Spinal cord (tissue), 10 donors: ENCODE measurements at places on chromosomes 6 and 20.
A peak's percentile ranks its signal among the peaks of the same experiment; 100 is the strongest.

DNA sequence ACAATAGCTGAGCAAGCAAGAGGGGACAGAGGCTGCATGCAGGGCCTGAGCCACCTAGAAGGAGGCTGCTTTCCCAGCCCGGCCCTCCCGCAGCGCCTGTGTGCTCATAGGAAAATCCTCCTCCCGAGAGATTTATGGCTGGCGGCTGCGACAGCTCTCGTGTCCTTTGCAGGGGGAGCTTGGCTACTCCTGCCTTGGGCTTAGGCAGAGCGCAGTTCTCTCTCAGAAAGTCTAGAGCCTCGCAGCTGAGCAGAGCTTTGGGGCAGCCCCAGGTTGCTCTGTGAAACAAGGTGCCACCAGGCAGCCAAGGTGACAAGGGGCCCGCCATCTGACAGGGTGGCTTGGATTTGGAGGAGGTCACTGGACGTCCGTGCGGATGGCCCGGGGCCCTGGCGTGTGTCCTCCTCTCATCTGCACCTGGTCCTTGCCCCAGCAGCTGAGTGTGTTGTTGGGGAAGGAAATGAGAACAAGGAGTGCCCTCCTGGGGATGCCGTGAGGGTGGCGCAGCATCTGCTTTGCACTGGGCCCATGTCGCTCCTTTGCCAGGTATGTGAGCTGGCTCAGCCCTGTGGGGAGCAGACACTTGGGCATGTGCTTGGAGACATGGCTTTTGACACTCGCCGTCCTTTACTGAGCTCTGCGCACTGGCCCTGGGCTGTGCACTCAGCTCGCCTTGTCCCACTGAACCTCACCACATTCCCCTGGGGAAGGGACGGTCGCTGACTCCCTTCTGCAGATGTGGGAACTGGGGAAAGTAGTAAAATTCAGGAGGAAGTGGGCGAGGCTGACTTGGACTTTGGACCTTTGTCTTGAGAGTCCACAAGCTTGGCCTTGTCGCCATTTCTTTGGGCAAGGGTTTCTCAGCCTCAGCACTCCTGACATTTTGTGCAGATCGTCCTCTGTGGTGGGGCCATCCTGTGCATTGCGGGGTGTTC lies 41.9 kb downstream of the EDN3 start:
- no peak for DNase-seq

- no peak for DNase-seq
These were observed 52.6 kb upstream of the SMIM29 start for GRCh38 chr6:34301408-34301807.

DNA sequence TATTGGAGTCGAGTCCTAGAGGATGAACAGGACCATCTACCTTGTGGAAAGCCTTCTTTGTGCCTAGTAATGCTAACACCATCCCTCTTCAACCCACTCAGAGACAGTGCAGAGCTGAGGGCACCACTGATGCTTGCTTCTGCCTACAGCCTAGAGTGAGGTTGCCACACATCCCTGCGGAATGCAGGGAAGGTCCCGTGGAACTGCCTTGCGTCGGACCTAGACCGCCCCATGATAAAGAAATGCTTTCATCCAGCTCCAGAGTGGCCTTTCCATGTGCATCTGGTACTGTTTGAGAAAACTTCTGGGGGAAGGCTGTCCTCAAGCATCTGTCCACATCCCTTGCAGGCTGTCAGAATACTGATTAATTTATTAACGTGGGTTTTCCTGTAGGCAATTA lies 168.4 kb downstream of the PHACTR1 start:
- DNase-seq, result no peak

DNA sequence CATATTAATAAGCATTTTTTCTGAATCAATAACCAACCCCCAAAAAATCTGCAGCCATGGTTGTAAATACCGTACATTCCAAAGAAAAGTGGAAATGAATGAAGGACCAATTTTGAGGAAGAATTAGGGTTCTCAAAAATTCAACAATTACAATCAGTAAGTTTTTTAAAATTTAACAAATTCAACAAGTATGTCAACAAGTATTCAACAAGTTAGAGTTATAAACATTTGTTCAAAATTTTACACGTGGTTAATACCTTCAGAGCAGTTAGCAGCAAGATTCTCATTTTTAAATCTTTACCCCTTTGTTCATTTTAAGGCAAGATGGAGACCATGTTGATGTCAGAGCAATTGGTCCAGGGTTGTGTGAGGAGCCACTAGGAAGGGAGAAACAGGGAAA lies 27.6 kb upstream of the ANKEF1 start:
- no peak for DNase-seq

DNA sequence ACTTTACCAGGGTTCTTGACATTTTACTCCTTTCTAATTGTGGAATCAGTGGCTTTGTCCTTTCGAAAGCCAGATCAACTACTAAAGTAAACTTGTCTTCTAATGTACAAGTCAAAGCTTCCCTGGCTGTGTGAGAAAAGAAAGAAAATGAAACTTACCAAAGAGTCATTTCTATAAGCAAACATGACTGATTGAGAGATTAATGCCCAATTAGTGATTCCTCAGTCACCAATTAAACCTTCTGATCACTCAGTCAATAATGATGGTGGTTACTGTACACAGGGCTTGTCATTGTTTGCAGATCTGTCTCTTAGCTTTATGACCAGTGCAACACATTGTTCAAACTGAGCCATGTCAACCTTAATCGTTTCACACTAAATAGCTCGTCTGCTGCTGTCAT lies 1168.4 kb upstream of the CITED2 start:
- DNase-seq, result no peak

GRCh38 chr6:135250234-135250633 lies 69.1 kb downstream of the MYB start:
- DNase-seq, result no peak

- DNase-seq, result no peak
These were observed 17.3 kb downstream of the FOXA2 start for GRCh38 chr20:22566876-22567658.

DNA sequence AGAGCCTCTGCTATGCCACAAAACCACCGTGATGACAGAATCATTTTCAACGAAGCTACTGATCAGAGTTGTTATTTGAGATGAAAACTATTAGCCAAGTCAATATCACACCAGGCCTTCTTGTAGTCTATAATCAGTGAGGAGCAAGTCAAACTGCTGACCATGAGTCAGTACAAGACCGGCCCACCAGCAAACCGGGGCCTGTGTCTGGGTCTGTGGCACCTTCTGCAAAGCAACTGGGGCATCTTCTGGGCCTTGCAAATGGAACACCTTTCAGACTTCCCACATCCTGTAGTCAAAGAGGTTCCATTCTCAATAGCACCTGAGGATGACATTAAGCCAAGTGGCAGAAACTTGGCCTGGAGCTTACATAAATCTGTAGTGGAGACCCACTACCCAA lies 38.5 kb downstream of the CPXM1 start:
- DNase-seq, result no peak

GRCh38 chr20:21323640-21324039 lies 20.5 kb downstream of the XRN2 start:
- no peak for DNase-seq

GRCh38 chr6:128417698-128418097 lies 102.7 kb downstream of the PTPRK start:
- no peak for DNase-seq

GRCh38 chr20:43541214-43541613 lies 17.6 kb upstream of the SGK2 start:
- no peak for DNase-seq

GRCh38 chr6:1384549-1385128 lies 4.7 kb upstream of the FOXF2 start:
- DNase-seq, result no peak

- no peak for DNase-seq
These were observed 38.0 kb downstream of the PIM1 start for GRCh38 chr6:37207903-37208456.

GRCh38 chr6:150143516-150144293 lies 861 bp downstream of the PPP1R14C start:
- DNase-seq, result no peak

- DNase-seq, result no peak
These were observed 77.5 kb upstream of the POPDC3 start for GRCh38 chr6:105257340-105257739.

- no peak for DNase-seq
These were observed 40.6 kb upstream of the NFATC2 start for GRCh38 chr20:51583073-51583472.

GRCh38 chr20:63212792-63213191 lies 3.1 kb downstream of the YTHDF1 start:
- DNase-seq, result no peak

GRCh38 chr6:137471986-137472385 lies 22.2 kb downstream of the OLIG3 start:
- peak; percentile 83 for DNase-seq

GRCh38 chr20:23123886-23124285 lies 37.8 kb upstream of the CD93 start:
- DNase-seq, result no peak

DNA sequence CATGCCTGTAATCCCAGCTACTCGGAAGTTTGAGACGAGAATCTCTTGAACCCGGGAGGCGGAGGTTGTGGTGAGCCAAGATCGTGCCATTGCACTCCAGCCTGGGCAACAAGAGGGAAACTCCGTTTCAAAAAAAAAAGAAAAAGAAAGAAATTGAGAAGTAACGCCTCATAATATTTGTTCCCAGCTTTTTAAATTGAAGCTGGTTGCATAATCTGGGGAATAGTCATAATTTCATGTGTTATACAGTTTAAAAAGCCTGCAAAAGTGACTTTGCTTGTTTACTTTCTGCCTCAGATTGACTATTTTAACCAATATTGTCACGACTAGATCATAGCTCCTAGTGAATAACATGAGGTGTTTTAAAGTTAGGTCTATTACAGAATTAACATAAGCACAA lies 7.2 kb downstream of the FAM217B start:
- DNase-seq, result no peak

- peak; percentile 0 for DNase-seq
These were observed 36.1 kb upstream of the ZBP1 start for GRCh38 chr20:57656252-57656820.

- DNase-seq, result no peak
These were observed 26.4 kb downstream of the COL20A1 start for GRCh38 chr20:63319164-63320040.

DNA sequence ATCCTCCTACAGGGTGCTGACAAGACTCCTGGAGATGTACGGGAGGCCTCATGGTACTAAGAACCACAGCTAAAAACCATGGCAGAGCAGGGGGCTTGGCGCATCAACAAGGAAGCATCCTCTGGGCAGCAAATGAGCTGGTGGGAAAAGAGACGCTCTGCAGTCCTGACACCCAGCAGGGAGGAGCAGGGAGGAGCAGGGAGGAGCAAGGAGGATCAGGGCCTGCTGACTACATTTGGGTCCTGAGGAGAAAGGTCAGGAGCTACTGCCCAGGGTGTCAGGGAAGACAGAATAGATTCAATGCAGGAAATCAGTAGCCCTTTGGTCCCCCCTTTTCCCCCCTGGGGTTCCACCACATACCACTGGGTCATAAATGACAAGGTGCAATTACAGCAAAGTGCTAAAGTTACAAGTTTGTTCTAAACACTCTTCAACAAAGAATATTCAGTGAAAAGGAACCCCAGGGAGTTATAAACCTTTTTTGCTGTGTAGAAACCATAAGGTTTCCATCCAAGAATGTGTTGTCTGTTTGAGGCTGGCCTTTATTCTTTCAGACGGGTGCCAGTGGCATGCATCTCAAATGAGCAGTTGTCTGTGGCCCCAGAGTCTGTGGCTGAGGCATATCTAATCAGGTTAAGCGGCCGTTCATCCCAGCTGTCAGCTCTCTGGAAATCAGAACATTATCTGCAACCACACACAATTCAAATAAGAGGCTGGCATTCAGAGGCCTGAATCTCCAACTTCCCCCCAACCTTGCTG lies 325.0 kb downstream of the CDC5L start:
- DNase-seq, result no peak

- DNase-seq, result no peak
These were observed 1654.1 kb downstream of the GRIK2 start for GRCh38 chr6:103047567-103047966.

DNA sequence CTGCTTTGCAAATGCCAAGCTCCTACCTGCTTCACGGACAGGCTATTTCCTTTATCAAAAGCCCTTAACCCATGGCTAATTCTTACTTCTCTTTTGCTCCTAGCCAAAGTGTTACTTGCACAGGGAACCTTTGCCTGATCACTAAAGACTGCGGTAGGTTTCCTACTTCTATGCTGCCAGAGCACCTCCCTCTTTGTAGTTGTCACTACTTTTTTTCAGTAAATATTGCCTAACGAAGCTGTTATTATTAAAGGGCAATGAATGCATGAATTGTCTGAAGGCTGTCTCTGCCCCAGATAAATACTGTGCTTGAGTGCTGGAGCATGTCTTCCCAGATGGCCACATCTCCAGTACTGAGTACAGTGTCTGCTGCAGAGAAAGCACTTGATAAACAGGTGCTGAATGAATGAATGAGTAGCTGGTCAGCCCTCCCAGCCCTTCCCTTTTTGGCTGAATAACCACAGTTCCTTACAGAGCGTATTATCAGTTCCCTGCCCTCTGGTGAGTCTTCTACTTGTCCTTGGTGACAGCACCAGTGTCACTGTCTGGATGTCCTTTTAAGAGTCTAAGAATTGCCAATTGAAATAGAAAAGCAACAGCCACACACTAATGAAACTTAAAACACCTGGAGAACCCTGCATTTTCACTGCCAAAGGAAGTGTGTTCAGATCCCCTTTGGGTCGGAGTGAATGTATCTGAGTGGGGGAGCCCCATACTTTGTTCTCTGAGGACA lies 73.6 kb upstream of the TRAF3IP2 start:
- DNase-seq, result peak; percentile 48

DNA sequence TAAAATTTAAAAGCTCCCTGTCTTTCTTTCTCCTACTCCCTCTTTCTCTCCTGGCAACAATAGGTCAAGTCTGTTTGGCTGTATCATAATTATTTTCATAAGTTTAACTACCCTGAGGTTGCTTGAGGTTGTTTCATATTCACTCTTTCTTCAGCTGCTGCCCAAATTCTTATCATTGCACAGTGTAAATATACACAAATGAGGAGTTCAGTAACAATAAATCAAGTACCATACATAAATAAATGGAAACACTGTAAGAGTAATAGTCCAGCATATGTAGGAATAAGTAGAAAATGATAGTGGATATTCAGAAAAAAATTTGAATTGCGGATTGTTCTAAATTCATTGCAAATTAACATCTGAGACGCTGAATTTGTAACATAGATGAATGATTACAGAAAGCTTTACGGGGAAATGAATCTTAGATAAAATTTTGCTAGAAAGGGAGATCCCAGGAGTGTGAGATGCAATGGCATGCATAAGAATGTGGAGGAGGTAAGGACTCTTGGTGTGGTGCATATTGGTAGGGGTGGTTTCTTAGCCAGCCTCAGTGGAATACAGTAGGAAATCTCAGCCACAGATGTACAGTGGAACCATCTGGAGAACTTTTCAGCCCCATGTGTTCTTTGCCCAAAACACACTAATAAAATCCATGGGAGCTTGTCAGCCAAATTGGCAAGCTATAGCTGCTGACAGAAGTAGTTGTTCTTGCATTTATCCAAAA lies 480.7 kb downstream of the HTR1B start:
- no peak for DNase-seq

- DNase-seq, result no peak
These were observed 37.7 kb downstream of the INSM1 start for GRCh38 chr20:20405623-20406022.

DNA sequence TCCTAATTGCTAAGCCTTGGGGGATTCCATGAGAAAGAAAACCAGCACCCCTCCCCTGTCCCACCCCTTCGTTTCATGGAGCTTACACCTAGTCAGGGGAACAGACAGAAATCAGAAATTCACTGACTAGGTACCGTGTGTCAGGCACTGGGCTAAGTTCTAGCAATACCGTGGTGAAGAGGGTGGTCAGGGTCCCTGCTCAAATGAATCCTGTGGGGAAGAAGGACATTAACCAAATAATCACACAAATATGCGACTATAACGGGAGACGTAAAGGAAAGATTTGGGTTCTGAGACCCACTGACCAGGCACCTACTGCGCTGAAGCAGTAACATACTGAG lies 65.1 kb upstream of the TOP1 start:
- no peak for DNase-seq

GRCh38 chr6:116020738-116021137 lies 40.0 kb downstream of the FRK start:
- DNase-seq, result no peak
